Peyer's patch (tissue), 4 donors: ENCODE measurements at places on chromosomes 2 and 18. TPM values are rescaled to one million over a fixed set of nuclear protein-coding genes. Genes with fewer than 3 reads are reported as not detected.

DNA sequence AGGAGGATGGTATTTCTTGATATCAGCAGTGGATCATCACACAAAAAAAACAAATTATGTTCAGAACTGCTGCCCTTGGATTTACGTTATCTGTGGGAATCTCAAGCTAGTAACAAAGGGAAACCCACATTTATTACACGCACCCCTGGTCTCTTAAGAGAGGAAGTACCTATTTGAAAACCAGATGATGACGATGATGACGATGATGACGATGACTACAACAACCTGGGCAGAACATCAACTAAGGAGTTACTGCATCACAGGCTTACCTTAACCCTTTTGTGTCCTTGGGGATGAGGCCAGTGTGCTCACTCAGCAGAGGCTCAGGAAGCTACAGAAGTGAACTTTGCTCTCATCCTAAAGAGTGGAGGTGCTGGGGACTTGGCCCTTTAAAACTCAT lies 169.4 kb downstream of the FSHR start:
- no peaks in the 10 kb centered on the region for H3K4me1 ChIP-seq
- DNase-seq: no peak
- H3K27me3 ChIP-seq: no peaks in the 10 kb centered on the region
- no peak overlapping the region for H3K4me3 ChIP-seq
- no peaks in the 10 kb centered on the region for H3K36me3 ChIP-seq

DNA sequence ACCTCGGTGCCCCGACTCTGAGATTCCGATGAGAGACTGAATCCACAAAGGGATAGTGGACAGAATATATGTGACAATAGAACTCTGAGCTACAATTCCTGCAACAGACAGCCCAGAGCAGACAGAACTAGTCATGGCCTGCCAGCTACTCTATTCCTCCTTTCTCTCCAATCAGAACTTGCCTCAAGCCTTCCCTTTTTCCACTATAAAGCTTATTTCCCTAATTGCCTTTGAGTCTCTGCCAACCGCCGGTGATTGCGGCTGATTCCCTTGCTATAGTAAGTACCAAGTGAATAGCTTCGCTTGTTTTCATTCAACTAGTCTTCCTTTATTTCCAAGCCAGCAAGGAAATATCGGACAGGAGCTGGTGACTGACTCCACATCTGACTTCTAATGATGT lies 96.8 kb downstream of the DSC3 start:
- H3K4me1 ChIP-seq: no peaks in the 10 kb centered on the region
- no peak overlapping the region for H3K4me3 ChIP-seq
- no peaks in the 10 kb centered on the region for H3K27me3 ChIP-seq
- H3K36me3 ChIP-seq: no peaks in the 10 kb centered on the region
- H3K27ac ChIP-seq: no peak overlapping the region

GRCh38 chr18:59040770-59041148 lies 98.9 kb upstream of the SEC11C start:
- H3K27me3 ChIP-seq: no peaks in the 10 kb centered on the region
- H3K4me1 ChIP-seq: no peaks in the 10 kb centered on the region
- no peak for DNase-seq
- no peaks in the 10 kb centered on the region for H3K36me3 ChIP-seq

BCL11A gene
- 79.0 TPM for total RNA-seq

DSC2 gene
- total RNA-seq: 9.9 TPM
